RPMI8226 (cell line): ENCODE measurements at places on chromosomes 4 and X.
A peak's percentile ranks its signal among the peaks of the same experiment; 100 is the strongest.

DNA sequence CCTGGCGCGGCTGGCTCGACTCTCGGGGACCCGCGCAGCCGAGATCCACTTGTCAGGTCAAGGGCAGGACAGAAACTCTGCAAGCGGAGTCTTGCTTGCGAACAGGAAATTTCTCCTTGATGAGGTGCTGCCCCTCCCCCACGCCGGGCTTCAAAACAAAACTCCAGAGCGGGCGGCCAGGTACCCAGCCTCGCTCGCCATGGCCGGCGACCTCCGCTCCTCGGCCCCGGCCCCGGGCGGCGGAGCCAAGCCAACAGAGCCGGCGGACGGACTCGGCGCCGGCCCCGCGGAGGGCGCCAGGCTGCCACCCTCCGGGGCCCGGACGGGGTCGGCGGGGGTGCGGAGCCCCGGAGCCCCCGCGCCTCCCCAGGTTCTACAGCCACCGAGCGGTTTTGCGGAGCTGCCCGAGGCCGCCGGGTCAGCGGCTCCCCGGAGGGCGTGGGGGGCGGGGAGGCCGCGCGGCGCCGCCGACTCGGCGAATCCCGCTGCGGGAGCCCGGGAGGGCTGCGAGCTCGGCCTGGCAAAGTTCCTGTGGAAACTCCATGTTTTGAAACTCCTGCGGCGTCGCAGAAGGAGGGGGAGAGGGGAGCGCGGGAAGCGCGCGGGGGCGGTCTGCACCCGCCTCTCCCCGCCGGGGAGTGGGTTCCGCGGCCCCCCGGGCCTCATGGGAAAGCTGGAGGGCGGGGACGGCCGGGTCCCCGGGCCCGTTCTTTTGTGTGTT is 11.7 kb upstream of the BCOR start:
- peak; percentile 86 for DNase-seq

GRCh38 chr4:137226221-137226620 is 306.1 kb downstream of the PCDH18 start:
- no peak for DNase-seq

- DNase-seq: no peak
Observed at GRCh38 chrX:55326985-55327384, 62.3 kb upstream of the PAGE3 start.

DNA sequence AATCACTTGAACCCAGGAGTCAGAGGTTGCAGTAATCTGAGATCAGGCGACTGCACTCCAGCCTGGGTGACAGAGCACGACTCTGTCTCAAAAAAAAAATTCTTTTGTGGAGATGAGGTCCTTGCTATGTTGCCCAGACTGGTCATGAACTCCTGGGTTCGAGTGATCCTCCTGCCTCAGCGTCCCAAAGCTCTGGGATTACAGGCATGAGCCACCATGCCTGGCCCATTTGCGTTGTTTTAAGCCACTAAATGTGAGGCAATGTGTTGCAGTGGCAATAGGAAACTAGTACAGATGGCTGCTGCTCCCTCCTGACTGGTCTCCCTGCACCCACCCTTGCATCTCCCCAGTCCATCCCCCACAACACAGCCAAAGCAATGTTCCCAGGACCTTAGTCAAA is 40.0 kb upstream of the APLN start:
- DNase-seq: no peak

GRCh38 chrX:153687121-153688039 is at the start of gene SLC6A8:
Gene SLC6A8 (plus strand): TSS chrX:153687926. CDS start chrX:153688575, 649 bp downstream.
- DNase-seq: peak; percentile 64

DNA sequence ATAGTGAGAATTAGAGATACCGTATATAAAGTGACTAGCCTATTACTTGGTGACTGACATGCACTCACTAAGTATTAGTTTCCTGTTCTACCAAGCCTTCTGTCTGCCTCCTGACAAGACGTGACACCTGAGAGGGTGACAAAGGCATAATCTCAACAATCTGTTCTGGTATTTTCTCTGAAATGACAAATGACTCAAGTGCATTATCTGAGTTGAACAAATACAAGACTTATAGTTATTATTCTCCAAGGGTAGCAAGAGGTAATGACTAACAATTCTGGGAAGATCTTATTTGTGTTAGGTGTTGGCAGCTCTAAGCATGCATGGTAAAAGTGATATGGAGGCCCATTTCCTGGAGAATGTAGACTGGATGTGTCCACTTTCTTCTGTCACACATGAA is 60.6 kb downstream of the SYTL5 start:
- DNase-seq: no peak

GRCh38 chr4:128830906-128831503 is 21.5 kb downstream of the JADE1 start:
- no peak for DNase-seq

GRCh38 chr4:95949136-95949765 is 109.4 kb downstream of the PDHA2 start:
- no peak for DNase-seq

DNA sequence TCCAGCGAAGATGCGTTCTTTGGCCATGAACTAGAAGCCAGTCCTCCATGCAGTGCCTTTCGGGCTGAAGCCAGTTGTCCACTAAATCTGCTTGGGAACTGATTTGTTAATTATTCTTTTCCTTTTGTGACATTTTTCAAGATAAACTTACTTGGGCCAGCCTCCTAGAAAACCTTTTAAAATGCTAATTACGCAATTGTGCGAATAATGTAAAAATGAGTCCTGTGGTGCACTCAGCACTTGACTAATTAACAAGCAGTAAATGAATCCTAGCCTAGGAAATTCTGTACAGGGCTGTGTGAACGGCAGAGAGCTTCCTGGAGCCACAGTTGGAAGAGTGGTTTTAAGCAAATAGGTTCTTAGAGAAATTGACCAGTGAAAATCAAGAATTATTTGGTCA is 149.9 kb upstream of the SCML1 start:
- DNase-seq: no peak

DNA sequence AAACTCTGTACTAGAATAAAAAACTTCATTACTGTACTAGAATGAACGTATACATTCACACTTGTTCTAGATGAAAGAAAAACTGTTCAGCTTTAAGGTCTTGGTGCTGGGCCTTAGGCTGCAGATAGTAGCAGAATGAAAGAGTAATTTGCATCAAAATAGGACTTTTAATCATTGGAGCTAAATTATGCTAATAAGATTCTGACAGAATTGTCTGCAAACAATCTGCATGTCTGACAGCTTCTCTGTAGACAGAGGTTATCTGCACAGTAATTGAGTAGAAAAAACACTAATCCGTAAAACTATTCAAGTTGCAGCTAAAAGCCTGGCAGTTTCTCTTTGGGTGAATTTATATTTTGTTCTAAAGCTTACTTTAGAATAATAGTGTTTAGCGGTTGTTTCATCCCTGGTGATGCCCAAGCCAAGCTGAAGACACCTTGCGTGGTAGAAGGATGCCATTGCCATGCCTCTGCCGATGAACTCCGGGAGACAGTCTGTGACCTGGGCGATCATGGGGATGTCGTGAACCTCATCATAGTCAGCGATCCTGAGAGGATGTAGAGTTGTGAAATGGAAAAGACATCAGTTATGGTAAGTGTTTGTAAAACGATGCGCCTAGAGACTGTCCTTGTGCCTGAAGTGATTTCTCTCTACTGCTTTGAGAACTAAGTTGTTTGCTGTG is 25.3 kb downstream of the LRP2BP start:
- no peak for DNase-seq

- no peak for DNase-seq
Observed at GRCh38 chrX:10223276-10223675, 66.5 kb downstream of the CLCN4 start.

GRCh38 chr4:74659576-74660411 is 134.5 kb downstream of the BTC start:
- no peak for DNase-seq
